Body of pancreas (tissue), 4 donors: ENCODE measurements at places on chromosomes 12 and 14. TPM values are rescaled to one million over a fixed set of nuclear protein-coding genes. Genes with fewer than 3 reads are reported as not detected.
A peak's percentile ranks its signal among the peaks of the same experiment; 100 is the strongest.

DNA sequence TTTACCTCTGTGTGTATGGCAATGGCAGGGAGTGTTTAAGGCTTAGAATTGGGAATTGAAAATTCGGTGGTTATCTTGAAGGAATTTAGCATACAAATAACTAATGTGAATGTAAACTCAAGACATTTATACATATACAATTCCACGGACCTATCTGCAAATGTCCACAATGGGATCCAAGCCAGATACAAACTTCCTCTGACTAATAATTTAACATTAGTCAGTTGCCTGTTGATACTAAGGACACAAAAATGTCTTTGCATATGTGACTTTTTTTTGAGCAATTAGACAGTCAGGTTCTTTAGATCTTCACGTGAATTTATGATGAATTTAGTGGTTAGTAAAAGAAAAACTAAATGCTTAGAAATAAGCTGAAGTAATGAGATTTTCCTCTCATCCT lies 40.5 kb downstream of the ESR2 start:
- no peak for DNase-seq

- no peak for DNase-seq
Measured at GRCh38 chr12:75872762-75873161, 158.8 kb downstream of the PHLDA1 start.

GRCh38 chr12:43501703-43502102 lies 50.3 kb downstream of the ADAMTS20 start:
- DNase-seq = no peak

- no peak for DNase-seq
Measured at GRCh38 chr12:114013575-114014345, 47.6 kb upstream of the RBM19 start.

DNA sequence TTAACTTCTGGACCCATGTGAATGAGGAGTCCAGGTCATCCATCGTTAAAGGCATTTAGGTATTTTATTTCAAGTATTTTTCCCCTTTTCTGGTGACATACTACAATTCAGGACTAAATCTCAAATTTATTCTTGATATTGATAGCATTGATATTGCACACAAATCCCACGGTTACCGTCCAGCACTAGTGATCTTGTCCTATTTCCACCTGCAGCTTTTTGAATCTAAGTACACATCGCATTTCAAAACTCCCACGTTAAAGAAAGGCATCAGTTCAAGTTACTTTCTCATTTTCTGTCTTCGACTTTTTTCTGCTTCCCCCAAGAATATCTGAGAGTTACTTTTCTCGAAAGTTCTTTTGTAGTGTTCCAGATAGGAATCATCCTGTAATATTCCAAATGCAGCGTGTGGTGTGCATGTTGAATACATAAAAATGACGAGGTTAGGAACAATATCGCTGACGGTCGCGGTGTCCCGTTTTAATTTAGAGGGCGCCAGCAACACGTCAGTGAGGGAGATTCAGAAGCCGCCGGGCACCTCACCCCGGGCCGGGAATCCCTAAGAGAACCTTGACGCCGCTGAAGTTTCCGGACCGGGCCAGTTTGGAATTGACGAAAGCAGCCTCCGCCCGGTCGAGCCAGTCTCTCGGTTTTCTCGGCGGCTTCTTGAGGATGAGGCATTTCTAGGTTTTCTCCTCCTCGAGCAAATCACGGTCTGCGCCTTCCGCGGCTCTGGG lies 569 bp upstream of the RGS6 start:
- no peak for DNase-seq

DNA sequence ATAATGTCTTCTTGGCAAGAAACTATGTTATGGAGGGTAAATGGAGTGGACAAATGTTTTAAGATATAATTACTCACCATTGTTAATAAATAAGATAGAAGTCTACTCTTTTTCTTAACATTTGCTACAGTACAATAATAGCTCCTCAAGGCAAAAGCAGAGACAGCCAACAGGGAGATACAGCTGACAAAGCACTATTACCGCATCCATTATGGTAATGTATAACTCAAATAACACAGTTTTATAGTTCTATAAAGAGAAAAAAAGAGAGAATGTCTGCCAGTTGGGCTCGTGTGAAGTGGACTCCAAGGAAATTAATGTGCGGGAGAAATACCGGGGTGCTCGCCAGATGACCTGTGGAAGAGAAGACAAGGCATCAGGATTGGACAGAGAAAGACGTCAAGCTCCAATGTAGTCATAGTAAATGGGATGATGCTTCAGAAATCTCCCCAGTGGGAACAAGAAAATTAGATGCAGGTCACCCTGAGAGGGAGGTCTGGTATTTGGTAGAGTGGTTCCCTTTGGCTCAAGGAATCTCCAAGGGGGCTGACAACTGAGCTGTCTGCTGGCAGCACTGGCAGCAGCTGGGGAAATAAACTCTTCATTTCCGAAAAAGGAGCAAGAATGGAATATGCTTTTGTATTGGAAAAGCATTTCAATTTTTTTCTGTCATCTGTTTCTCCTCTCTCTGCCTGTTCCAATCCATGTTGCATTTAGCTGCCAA lies 343.9 kb downstream of the LRFN5 start:
- DNase-seq = no peak

- peak; percentile 28 for DNase-seq
Measured at GRCh38 chr12:83823386-83824045, 1089.1 kb downstream of the SLC6A15 start.

GRCh38 chr14:94305620-94306019 lies 12.6 kb upstream of the SERPINA10 start:
- DNase-seq = no peak

GRCh38 chr12:93918262-93918661 lies 230.1 kb upstream of the PLXNC1 start:
- no peak for DNase-seq

FAM181A gene
- not detected for total RNA-seq

PELI2 gene
- 41.8 TPM for total RNA-seq

MIS18BP1 gene
- 18.8 TPM for total RNA-seq

COX8C gene
- total RNA-seq = not detected

MEG3 gene
- 537 TPM for total RNA-seq
